ENCODE measurements at places on chromosomes 3 and 15.

- no peak for DNase-seq
Observed at GRCh38 chr3:65961733-65962132, 77.0 kb downstream of the MAGI1 start.

- DNase-seq = no peak
Observed at GRCh38 chr3:171378586-171378985, 81.6 kb downstream of the TNIK start.

GRCh38 chr15:29092376-29093064 lies 177.1 kb downstream of the NSMCE3 start:
- DNase-seq = no peak

DNA sequence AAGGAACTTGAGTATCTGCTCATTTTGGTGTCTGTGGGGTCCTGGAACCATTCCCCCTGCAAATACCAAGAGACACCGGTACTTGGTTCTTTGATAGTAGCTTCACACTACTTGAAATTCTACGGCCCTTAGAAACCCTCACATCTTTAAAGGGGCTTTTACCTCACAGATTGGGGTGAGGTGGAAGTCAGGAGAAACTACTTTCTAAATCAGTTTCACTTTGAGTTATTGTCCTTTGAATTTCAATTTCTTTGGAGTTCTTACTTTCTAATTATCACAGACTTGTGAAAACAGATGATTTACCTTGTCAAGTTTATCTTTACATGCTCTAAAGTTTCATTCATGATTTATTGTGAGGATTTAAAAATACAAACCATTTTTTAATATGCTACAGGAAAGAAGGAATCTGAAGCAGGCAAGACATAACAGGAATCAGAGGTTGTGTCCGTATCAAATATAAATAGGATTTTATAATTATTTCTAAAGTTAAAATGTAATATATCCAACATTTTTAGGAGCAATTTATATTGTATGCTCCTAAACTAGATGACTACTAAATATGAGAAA lies 98.9 kb downstream of the NEDD4 start:
- no peak for DNase-seq

- DNase-seq = no peak
Observed at GRCh38 chr15:88651971-88652370, 13.2 kb downstream of the ISG20 start.

- no peak for DNase-seq
Observed at GRCh38 chr15:96270581-96271172, 59.8 kb upstream of the NR2F2 start.

GRCh38 chr15:86317384-86317740 lies 237.7 kb downstream of the AGBL1 start:
- no peak for DNase-seq

DNA sequence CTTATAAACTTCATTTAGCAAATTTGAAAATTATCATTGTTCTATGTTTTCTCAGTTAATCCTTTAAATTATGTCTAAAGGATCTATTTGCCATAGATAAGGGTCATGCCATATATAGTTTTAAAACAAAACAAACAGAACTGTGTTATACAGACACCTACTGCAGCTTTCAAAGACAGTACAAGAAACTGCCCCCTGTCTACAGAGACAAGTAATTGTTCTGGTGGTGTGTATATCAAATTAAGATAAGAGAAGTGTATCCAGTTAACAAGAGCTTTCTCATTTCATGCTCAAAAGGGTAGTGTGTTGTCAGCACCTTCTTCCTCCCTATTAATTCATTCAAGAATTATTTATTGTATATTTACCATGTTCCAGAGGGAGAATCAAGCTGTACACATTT lies 201.2 kb downstream of the FMN1 start:
- DNase-seq = no peak

GRCh38 chr3:134374105-134374790 lies at the start of gene AMOTL2:
Gene AMOTL2 (minus strand): TSS chr3:134374447. CDS start chr3:134371433, 3,014 bp downstream.
- DNase-seq = no peak

GRCh38 chr3:190738636-190739155 lies 123.8 kb downstream of the GMNC start:
- no peak for DNase-seq

DNA sequence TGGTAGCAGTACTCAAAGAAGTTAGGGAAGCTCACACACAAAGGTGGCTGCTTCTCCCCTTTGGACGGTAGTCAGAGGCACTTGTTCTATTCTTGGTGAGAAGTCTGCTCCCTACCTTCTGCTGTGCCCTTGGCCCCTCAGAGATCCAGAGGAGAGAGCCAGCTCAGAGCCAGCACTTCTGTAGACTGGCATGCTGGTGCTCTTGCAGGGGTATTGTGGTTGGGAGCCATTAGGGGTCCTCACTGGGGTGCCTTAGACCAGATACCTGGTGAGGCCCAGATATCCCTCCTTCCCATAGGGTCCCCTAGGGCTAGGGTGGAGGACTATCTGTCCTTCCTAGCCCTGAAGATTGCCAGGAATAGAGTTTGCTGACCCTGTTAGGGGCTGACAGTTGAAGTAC lies 140.6 kb downstream of the EEFSEC start:
- no peak for DNase-seq

GRCh38 chr15:35470441-35470840 lies 75.5 kb downstream of the DPH6 start:
- no peak for DNase-seq

- no peak for DNase-seq
Observed at GRCh38 chr3:120855665-120856437, 52.2 kb upstream of the STXBP5L start.

GRCh38 chr3:148318240-148318639 lies 379.5 kb upstream of the AGTR1 start:
- no peak for DNase-seq

DNA sequence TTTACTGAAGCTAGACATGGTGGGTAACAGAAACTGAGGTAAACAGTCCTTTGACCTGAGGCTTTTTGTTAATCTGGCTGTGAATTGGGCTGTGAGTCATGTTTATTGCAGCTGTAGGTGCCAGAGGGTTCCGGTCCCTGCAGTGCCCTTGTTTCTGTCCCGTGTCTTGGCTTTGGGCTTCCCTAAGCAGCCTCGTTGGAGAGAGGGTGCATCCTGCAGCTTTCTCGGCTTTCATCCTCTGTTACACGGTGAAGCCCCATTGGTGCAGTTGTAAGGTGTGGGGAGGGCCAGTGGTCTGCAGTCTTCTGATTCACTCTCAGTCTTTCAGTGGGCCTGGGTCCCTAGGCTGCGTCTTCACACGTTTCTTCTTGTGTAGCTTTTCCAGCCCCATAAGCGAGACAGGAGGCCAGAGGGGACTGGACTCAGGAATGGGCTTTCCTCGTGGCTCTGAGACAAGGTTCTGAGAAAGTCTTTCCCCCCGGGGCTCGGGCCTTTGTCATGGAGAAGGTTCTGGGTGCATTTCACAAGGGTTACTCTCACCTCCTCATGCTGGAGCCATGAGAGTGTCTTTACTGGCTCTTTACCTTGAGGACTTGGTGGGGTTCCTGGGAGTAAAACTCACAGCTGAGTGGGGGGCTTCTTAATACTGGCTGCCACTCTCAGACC lies 33.1 kb downstream of the ASB7 start:
- DNase-seq = no peak

GRCh38 chr15:100918690-100919480 lies at the start of gene LRRK1:
Gene LRRK1 (plus strand): TSS chr15:100919357. CDS start chr15:100924633, 5,276 bp downstream.
- no peak for DNase-seq

DNA sequence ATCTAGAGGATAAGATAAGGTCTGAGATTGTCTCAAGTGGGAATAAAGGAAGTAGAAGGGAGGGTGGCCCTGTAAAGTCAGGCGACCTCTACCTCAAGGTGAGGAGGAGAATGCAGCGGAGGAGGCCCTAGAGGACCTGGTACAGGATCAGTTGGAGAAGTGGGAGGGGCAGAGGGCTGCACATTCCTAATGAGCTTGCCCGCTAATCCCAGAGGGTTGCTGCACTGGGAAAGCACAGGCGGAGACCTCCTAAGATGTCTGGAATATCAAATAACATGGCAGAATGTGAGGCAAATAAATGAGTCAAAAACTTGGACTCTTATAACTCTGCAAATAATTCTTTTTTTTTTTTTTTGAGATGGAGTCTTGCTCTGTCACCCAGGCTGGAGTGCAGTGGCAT lies 30.2 kb upstream of the VPS8 start:
- DNase-seq = no peak

GRCh38 chr3:69288161-69288895 lies 97.6 kb downstream of the FRMD4B start:
- no peak for DNase-seq

DNA sequence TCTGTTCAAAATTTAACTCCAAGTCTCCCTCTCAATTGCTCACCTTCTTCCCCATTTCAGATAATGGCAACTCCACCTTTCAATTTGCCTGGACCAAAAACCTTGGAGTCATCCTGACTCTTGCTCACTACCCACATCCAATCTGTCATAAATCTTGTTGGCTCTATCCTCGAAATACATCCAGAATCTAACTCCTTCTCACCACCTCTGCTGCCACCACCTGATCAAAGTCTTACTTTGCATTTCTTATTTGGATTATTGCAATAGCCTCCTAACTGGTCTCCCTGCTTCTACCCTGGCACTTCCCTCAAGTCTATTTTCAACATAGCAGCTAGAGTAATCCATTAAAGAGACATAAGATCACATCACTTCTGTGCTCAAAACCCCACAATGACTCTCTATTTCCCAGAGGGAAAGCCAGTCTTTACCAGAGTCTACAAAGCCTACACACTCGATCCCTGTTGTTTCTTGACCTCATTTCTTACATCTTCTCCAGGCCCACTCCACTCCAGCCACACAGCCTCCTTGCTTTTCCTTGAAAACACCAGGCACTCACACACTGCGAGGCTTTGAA lies 86.6 kb downstream of the GPR156 start:
- no peak for DNase-seq

GRCh38 chr3:141368062-141368924 lies at the start of gene ZBTB38:
Gene ZBTB38 (plus strand): TSS chr3:141368504. CDS start chr3:141442389, 73,885 bp downstream.
- no peak for DNase-seq

GRCh38 chr3:160210799-160211221 lies 14.4 kb upstream of the C3orf80 start:
- no peak for DNase-seq

DNA sequence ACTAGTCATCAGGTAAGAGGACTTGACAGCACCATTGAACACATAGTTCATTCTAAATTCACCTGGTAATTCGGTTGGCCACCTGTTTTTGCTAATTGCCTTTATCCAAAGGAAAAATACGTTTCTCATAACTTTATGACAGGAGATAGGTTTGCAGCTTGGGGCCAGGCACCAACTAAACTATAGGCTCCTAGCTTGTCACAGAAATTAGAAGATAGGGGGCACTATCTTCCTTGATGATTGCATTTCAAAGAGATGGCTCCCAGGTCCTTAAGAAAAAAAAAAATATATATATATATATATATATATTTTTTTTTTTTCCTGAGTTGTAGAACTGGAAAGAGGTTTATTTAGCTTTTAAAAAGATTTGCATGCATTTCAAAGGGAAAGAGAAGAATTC lies 563.6 kb downstream of the NAALADL2 start:
- no peak for DNase-seq

- DNase-seq = no peak
Observed at GRCh38 chr3:186802701-186803100, 3.6 kb downstream of the RFC4 start.

- no peak for DNase-seq
Observed at GRCh38 chr3:9037144-9037711, 74.0 kb upstream of the RAD18 start.

DNA sequence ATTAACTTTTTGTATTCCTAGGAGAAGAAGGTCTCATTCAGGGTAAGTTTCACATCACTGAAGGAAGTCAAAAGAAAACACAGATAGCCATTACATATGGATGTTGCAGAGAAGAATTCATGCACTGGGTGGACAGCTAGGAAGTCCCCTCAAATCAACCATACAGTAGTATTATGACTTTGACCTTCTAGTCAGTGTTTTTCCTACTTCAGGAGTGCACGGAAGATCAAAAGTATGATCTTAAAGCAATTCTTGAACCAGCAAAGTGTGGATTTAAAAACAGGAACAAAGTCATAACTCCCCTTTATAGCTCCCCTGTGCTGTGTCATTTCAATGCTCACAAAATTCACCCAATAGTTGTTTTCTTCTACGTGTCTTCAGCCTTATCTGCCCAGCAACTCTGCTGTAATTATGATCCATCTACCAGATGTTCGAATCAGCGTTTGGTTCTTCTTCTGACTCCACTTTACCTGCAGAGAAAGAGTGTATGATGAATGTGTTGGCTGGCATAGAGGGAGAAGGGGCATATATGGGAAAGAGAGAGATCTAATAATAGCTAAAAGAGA lies 118.1 kb upstream of the MEIS2 start:
- no peak for DNase-seq

DNA sequence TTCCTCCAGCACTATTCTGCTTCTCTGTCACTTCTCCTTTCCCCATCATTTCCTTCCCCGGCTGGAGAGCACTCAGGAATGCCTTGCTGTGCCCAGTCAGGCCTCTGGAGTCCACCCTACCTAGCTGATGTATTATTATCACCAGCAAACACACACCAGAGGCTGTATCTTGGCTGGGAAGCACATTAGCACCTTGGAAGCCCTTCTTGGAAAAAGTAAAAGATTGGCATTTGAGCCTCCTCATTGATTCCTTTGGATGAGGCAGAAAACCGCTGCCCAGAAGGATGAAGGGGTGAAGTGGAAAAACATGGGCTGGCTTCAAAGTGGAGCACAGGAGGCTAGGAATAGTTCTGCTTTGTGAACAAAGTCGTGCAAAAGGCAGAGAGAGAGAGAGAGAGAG lies 244.3 kb downstream of the RPLP1 start:
- no peak for DNase-seq

- DNase-seq = no peak
Observed at GRCh38 chr15:74196175-74196574, 6.4 kb downstream of the STRA6 start.

DNA sequence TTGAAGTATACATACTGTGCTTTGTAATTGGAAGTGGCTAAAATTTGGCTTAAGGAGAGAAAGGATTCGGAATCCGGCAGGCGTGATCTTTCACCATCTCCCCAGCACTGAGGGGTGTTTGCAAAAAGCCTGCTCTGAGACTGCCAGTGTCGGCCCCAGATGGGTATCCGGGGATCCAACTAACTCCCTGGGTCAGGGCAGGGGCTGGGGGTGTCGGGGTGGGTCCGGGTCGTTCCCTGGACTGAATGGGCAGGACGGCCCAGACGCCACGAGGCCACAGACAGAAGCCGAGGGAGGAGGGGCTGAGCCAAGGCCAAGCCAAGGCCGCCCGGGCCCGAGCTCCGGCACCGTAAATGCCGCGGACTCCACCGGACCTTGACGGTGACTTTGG lies 349 bp downstream of the PPIB start:
- DNase-seq = no peak

DNA sequence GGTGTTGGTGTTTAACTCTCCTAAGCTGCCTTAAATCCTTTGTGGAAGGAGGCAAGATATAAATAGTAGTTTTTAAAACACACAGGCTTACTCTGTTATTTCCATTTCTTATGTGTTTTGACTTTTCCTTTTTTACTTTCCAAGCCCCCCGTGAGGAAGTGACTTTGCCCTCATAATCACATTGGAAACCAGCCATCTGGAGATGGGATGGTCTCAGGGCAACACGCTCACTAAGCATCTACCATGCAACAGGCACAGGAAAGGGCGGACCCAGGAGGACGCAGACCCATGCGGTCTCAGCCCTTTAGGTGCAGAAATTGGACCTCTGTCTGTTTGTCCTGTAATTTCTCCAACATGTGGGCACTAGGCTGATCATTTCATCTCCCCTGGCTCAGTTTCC lies 115.7 kb downstream of the PDZRN3 start:
- no peak for DNase-seq

All from stimulated activated CD8-positive, alpha-beta memory T cell treated with anti-CD3 and anti-CD28 coated beads, Interleukin-15, amount 100 ng/mL, for 1 hour (primary cell).